HCEC 1CT (cell line): ENCODE measurements at places on chromosomes 2 and 18.

- no peak for DNase-seq
These were observed 186.3 kb upstream of the TMEFF2 start for GRCh38 chr2:192381082-192381481.

- DNase-seq: peak; percentile 75
These were observed 116.7 kb upstream of the MGAT5 start for GRCh38 chr2:134137182-134137611.

DNA sequence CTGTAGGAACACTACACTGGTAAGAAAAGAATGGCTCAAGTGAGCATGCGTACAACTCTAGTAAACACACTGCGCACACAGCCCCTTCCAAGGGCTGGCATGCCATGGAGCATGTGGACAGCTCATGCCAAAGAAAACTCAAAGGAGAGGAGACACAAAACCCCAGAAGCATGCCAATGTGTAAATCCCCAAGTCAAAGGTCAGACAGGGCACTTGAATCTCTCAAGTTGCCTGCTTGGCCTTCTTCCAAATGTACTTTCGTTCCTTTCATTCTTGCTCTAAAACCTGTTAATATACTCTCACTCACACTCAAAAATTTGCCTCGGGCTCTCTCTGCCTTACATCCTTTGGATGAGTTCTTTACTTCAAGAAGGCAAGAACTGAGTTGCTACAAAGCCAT lies 365.3 kb downstream of the NBAS start:
- no peak for DNase-seq

GRCh38 chr2:205747829-205748386 lies 65.6 kb downstream of the NRP2 start:
- DNase-seq: no peak

GRCh38 chr2:171919453-171919852 lies 2.8 kb upstream of the HAT1 start:
- DNase-seq: no peak

- DNase-seq: peak; percentile 57
These were observed 55.8 kb downstream of the TSN start for GRCh38 chr2:121810959-121811853.

DNA sequence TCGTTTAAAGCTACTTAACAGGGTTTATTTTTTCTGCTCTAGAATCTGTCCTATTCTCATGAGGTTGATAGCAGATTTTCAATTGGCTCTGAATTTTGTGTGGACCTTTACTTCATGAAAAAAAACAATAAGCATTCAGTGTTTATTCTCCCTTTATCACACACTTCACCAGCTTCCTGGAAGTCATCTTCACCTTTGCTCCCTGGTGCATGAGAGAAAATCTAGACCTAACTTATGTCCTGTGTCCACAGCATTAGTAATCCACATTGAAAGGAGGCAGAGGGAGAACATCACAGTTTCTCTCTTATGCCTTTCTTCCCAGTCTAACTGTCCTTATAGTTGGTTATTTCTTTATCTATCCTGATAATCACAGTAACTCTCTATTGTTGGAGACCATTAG lies 316.1 kb downstream of the PTH2R start:
- no peak for DNase-seq

GRCh38 chr2:100151310-100151709 lies 8.9 kb upstream of the AFF3 start:
- DNase-seq: no peak

- DNase-seq: peak; percentile 71
These were observed 9.0 kb downstream of the SERTAD2 start for GRCh38 chr2:64644458-64645382.

DNA sequence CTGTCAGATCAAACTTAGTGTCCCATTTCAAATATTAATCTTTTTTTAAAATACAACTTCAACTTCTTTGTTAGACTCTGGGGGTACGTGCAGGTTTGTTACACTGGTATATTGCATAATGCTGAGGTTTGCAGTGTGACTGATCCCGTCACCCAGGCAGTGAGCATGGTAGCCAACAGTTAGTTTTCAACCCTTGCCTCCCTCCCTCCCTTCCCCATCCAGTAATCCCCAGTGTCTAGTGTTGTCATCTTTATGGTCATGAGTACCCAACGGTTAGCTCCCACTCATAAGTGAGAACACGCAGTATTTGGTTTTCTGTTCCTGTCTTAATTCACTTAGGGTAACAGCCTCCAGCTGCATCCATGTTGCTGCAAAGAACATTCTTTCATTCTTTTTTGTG lies 23.9 kb downstream of the NOL10 start:
- no peak for DNase-seq

GRCh38 chr2:170971071-170971470 lies 42.0 kb downstream of the GORASP2 start:
- no peak for DNase-seq

DNA sequence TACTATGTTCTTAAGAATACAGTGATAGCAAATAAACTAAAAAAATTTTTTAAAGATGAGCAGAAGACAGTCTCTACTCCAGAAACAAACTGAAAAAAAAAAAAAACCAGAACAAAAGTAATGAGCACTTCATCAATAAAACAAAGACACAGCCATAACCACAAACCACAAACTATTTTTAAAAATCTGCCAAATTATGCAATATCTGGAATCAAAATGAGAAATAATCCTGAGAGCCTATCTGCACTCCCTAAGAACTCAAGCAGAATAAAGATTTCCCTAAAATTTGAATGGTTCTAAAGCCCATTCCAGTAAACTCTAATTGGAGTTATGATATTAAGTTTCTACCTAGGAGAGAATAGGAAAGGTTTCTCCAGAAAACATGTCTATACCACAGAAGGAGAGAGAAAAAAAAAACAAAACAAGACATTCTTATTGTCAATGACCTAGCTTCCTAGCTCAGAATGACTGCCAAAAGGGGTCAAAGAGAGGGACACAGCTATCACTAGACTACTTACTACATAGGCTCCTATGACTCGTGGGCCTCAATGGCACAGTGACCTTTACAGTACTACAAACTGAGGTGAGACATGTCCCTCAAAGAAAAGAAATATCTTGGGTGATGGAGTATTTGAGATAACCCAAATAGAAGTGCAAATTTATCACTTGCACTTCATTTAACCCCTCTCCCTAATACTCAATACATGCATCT lies 262.8 kb downstream of the ZEB2 start:
- peak; percentile 67 for DNase-seq

GRCh38 chr18:28728891-28729290 lies 552.0 kb upstream of the CDH2 start:
- peak; percentile 45 for DNase-seq

DNA sequence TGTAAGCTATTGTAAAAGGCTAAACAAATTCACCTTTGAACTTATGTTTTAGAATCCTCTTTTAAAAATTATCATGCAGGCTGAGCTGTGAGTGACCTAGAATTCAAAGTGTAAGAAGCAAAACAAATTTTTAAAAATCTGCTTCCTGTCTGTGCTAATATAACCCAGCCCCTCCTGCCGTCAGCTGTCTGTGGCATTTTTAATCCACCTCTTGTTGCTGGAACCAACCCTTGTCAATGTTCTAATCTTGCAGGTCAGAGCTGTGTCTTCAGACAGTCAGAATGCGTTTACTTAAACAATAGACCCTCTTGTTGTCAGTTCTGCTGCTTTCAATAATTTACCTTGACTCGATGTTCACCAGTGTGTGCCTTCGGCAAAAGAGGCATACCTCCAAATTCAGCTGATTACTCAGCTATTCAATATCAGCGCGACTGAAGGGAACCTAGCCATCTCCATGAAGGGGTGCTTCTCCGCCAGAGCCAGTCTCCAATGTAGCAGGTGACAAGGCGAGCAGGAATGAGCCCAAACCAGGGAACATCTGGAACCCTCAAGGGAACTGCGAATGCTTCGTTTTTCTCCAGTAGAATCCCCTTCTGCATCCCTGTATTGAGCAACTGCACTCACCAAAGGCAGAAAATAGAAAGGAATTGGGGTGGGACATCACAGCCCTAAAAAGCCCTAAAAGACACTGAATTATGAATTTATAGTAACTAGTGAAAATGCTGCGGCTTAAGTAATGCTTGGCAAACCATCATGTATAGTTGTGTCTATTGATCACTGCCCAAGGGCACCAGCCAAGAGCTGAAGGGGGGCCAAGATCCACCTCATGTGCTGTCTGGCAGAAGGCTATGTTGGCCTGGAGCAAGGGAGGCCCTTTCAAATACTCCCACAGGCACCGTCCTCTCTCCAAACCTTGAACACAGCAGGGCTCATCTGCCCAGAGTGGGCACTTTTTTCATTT lies 62.5 kb downstream of the LYPD6B start:
- DNase-seq: no peak

DNA sequence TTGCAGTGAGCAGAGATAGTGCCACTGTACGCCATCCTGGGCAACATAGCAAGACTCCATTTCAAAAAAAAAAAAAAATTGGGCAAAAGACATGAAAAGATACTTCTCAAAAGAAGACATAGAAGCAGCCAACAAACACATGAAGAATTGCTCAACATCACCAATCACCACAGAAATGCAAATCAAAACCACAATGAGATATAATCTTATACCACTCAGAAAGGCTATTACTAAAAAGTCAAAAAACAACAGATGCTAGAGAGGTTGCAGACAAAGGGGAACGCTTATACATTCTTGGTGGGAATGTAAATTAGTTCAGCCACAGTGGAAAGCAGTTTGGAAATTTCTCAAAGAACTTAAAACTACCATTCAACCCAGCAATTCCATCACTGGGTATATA lies 43.1 kb upstream of the CHAC2 start:
- peak; percentile 20 for DNase-seq

DNA sequence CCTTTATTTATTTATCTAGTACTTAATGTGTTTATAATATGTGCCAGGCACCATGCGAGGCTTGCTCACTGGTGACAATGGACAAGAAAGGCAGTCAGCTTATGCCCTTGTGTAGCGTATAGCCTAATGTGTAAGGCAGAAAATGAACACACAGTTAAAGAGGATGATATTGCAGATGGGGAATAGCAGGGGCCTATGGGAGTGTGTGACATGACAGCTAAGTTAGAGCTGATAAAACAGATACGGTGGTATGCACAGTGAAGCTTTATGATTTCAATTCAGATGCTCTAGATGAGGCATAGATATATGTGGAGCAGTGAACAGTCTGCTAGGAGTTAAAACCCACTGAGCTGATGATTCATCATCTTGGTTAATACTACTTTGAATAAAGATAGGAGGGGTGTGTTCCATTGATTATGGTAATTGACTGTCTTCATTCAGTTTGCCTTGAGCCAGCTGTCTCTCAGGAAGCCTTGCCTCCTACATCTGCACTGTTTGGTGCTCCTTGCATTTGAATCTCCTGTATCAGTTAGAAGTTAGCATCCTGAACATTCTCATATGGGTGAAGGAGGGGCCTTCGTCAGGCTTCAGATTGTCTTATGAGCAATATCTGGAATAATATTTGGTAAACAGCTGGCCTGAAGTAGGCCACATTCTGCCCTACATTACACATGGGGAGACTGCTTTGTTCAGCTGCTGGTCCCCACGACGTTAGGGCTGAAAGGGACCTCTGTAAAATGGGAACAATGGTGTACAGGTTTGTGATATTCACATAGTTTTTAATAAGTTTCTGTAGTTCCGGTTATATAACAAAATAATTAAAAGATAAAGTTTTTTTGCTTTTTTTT lies 13.2 kb downstream of the MAP4K4 start:
- peak; percentile 49 for DNase-seq

- peak; percentile 62 for DNase-seq
These were observed 2.4 kb downstream of the MARS2 start for GRCh38 chr2:197707316-197708213.

- no peak for DNase-seq
These were observed 1.1 kb downstream of the EVA1A start for GRCh38 chr2:75559680-75560021.

DNA sequence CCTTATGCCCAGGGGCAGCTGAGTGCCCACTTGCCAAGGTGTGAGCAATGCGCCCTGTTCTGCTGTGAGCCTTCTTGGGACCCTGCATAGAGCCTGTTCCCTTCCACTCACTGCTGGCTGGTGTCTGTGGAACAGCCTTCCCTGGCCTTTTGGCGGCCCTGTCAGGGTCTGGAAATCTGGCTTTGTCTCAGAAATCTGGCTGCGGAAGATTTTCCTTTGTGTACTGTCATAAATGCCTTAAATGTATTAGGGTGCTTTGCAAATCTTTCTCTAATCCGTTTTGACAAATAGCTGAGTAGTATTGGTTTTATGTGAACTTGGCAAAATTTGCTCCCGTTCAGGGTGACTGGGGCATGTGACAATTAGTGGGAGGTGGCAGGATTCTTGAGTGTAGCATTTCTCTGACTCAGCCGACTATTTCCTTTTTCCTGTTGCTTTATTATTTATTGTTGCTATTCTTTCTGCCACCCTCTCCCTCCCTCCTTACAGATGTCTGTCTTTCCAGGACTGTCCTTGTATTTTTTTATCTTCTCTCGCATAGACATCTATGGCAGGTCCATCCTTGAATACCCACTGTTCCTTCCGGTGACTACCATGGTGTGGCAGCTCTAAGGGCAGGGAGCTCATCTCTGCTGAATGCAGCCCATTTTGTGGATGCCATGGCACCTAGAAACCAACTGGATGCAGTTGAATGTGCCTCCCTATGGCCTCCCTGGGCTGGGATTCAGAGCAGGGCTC lies 41.8 kb downstream of the LDLRAD4 start:
- no peak for DNase-seq

DNA sequence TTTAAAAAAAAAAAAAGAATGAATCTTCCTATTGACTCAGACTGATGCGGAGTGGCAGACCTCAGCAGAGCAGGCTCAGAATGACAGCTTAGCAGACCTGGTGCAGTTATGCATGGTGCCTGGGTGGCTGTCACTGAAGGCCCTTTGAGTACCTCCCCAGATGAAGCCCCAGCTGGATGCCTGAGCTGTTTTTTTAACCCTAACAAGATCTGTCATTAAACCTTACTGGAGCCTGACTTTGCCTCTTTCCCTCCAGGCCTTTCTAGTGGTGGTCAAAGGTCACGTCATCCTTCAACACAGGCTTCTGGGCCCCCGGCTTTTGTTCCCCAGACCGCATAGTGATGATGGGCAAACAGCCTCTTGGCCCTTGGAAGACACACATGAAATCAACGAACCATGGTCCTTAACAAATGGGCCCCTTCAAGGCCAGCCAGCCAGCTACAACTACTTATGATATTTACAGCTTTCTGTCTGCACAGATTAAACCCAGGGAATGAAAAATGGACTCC lies 138.3 kb upstream of the CYP1B1 start:
- DNase-seq: no peak

DNA sequence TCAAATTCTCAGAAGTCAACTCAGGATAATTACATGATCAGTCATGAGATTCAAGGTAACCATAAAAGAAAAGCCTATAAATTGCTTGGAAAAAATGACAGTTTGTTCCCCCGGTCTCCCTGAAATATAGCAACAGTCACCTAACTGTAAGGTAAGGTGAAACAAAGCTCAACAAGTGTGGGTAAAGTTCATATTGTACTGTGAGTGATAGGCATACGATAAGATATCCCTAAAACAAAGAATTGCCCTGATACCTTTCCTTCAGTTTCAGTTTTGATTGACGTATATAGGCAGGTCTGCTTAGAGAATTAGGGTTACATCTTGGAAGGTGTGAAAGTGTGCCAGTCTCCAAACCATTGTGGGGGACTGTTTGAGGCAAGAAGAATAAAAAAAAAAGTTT lies 4.0 kb upstream of the CCBE1 start:
- DNase-seq: no peak

GRCh38 chr2:75146606-75147332 lies 52.6 kb downstream of the TACR1 start:
- DNase-seq: no peak
